Dermis blood vessel endothelial cell (primary cell): ENCODE measurements at places on chromosomes 5 and 9. TPM values are rescaled to one million over a fixed set of nuclear protein-coding genes. Genes with fewer than 3 reads are reported as not detected.

The MVB12B gene
- 18.4 and 23.9 TPM in 2 replicates for total RNA-seq

The FAM221B gene
- not detected in 2 replicates for total RNA-seq

The ASS1 gene
- 4.0 and 9.5 TPM in 2 replicates for total RNA-seq

The ADGRV1 gene
- total RNA-seq: under 0.01 and 0.14 TPM in 2 replicates

The XRCC4 gene
- 6.5 and 9.6 TPM in 2 replicates for total RNA-seq

The IL5 gene
- not detected in 2 replicates for total RNA-seq

The STK32A gene
- not detected in 2 replicates for total RNA-seq

The FBP2 gene
- total RNA-seq: not detected in 2 replicates

The CSF1R gene
- total RNA-seq: not detected in 2 replicates

The DIPK1B gene
- 172 and 238 TPM in 2 replicates for total RNA-seq

The SLF1 gene
- total RNA-seq: 11.3 and 19.6 TPM in 2 replicates

The HACD4 gene
- total RNA-seq: 0.51 and 0.56 TPM in 2 replicates

The MAP1B gene
- total RNA-seq: 134 and 182 TPM in 2 replicates

The C6 gene
- total RNA-seq: not detected in 2 replicates

The SLC6A19 gene
- not detected in 2 replicates for total RNA-seq

The ITGA1 gene
- 75.4 and 81.2 TPM in 2 replicates for total RNA-seq

The SHISAL2B gene
- not detected in 2 replicates for total RNA-seq

The PCDHB14 gene
- 0.98 and 1.0 TPM in 2 replicates for total RNA-seq

The SNCAIP gene
- total RNA-seq: 35.9 and 93.1 TPM in 2 replicates

The IFNA13 gene
- not detected in 2 replicates for total RNA-seq

The PTTG1 gene
- total RNA-seq: 60.4 and 190 TPM in 2 replicates

The HTR4 gene
- total RNA-seq: 0.14 TPM in 1 of 2 replicates, not detected in the other

The PCDHA6 gene
- 0.09 and 0.17 TPM in 2 replicates for total RNA-seq

The ZNG1E gene
- 33.7 and 46.0 TPM in 2 replicates for total RNA-seq

The TRPM3 gene
- 0.37 and 1.4 TPM in 2 replicates for total RNA-seq

The TSC1 gene
- total RNA-seq: 29.8 and 33.4 TPM in 2 replicates

The F2RL1 gene
- total RNA-seq: 24.0 and 30.0 TPM in 2 replicates

The GLRA1 gene
- total RNA-seq: not detected in 2 replicates
